ENCODE measurements at places on chromosomes 7 and 10. TPM values are rescaled to one million over a fixed set of nuclear protein-coding genes. Genes with fewer than 3 reads are reported as not detected.

DNA sequence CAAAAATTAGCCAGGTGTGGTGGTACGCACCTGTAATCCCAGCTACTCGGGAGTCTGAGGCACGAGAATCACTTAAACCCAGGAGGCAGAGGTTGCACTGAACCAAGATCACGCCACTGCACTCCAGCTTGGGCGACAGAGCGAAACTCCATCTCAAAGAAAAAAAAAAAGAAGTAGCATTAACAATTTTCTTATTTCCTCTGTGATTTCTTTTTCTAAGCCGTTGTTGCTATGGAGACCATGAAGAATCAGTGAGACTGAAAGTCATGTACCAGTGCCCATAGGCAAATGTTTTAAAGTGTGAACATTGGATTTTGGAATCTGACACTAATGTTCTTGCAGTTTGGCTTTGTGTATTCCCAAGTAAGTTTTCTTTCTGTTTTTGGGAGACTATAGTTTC lies 18.4 kb upstream of the MAP3K8 start:
- no peak for DNase-seq

The OR2A1 gene
- not detected for total RNA-seq

- DNase-seq: no peak
These were observed 78.4 kb upstream of the CAMK2B start for GRCh38 chr7:44403775-44404174.

GRCh38 chr10:132676193-132676891 lies 109.6 kb downstream of the NKX6-2 start:
- DNase-seq: no peak

The TCERG1L gene
- total RNA-seq: not detected

DNA sequence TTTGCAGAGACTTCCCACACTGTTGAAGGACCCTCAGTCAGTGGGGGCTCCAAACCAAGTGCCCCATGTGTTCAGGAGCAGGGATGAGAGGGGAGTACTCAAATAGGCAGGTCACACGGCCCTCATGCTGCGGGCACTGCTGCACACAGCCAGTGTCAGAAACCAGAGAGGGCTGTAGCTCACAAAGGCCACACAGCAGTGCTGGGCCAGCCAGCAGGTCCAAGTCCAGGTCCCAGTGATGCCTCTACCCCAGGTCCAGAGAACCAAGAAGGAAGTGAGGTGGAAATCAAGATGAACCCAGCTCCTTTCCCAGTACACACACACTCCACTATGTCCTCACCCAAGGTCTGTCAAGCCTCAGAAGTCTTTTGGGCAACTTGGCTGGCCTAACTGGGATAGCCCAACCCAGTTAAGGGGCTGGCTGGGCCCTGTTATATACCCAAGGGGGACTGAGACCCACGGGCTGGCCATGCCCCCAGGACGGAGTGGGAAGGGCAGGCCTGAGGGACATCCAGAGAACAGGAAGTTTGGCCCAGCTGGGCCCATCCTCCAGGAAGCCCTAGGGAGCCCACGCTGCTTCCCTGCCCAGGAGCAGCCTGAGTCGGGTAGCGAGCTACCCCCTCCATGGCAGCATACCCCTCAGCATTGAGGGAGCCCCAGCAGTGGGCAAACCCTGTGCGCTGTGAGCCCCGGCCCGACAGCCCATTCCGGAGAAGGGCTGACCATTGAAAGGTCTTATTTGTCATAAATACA lies 24.3 kb downstream of the GRID1 start:
- DNase-seq: no peak

DNA sequence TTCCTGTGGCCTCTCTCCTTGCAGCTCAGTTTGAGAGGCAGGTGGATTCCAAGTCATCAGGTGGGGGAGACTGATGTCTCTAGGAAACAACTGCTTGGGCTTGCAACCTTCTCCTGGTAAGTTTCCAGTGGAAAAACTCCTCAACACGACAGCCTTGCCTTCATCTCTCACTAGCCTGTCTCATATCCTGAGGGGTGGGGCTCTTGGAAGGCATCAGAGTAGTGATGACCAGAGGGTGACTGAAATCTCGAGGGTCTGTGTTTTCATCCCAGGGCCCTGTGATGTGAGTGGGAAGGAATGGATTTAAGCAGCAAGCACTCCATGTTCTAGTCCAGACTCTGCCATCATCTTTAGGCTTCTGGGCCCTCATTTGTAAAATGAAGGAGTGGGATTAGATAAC lies 107.0 kb downstream of the NRP1 start:
- peak; percentile 40 for DNase-seq

GRCh38 chr7:135204341-135204749 lies 7.0 kb downstream of the WDR91 start:
- no peak for DNase-seq

The LIPF gene
- total RNA-seq: not detected

- DNase-seq: no peak
These were observed 638 bp downstream of the EGR2 start for GRCh38 chr10:62815381-62816075.

GRCh38 chr7:78326876-78327275 lies 528.3 kb downstream of the PHTF2 start:
- peak; percentile 12 for DNase-seq

The C10orf67 gene
- 0.25 TPM for total RNA-seq

The C10orf62 gene
- total RNA-seq: 0.50 TPM

The WNT8B gene
- not detected for total RNA-seq

GRCh38 chr7:149880638-149881311 lies 7.0 kb downstream of the ATP6V0E2 start:
- peak; percentile 71 for DNase-seq

GRCh38 chr10:32318476-32318896 lies 28.5 kb downstream of the EPC1 start:
- DNase-seq: no peak

DNA sequence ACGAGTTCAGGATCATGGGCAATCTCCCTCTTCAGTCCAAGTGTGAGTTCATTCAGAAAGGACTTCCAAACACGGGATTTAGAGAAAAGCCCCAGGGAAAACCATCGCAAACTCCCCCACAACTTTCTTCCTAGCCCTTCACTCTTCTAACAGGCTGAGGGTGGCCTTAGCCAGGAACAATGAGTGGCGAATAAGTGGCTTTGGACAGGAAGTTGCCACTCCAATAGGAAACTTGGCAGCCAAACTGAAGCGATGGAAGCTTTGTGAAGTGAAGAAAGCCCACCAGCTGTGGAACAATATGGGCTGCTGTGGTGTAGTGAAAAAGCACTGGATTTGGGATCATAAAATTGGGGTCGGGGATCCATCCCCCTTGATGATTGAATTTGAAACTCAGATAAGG lies 193.2 kb downstream of the TEX36 start:
- no peak for DNase-seq

GRCh38 chr7:96059075-96059474 lies 262.8 kb downstream of the SLC25A13 start:
- no peak for DNase-seq

The ZWINT gene
- 1.5 TPM for total RNA-seq

- DNase-seq: no peak
These were observed 178.0 kb downstream of the LRRN3 start for GRCh38 chr7:111268941-111269340.

DNA sequence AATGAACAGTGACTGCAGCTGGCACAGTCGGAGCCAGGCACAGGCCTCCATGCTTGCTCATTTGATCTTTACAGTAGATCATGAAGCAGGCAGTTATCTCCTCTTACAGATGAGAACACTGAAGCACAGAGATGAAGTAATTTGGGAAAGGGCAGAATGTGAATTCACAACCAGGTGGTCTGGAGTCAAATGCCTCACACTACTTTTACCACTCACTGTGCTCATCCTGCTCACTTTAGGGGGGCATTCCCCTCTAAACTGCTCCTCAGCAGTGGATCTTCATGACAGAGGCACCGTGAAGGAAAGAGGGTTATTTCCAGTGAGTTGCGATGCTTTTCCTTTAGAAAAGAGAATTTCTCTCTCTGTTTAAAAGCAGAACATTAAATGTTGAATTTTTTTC lies 15.1 kb downstream of the SNX10 start:
- no peak for DNase-seq

The SUGCT gene
- total RNA-seq: 7.0 TPM

GRCh38 chr7:143519411-143520131 lies 41.9 kb downstream of the TAS2R41 start:
- peak; percentile 60 for DNase-seq

The PVRIG gene
- 0.97 TPM for total RNA-seq

DNA sequence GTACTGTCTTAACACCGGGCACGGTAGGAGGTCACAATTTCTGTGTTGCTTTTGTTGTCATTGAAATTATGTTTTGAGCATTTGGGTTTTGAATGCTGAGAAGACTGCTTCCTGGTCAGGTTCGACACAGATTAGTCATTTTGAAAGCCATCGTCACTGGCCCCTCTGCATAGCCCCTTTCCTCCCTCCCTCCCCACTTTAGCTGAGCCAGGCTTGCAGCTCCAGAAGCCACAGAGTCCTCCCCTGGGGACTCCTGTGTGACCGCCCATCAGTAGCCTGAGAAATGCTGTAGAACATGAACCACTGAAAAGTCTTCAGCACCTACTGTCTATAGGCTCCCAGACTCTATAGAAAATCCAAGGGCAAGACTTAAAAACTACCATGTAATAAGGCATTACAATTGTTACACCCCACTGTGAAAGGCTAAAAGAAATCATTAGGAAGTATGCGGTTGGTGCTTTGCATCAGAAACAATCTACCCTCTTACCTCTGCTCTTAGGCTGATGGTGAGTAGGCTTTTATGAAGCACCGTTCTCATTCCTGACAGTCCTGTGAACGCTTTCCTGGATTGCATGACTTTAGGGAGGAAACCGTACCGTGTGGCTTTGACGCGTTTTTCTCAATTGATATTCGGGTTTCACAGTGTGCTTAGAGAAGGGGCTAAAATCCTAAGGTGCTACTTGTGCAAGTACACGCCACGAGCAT lies 24.8 kb downstream of the JCAD start:
- DNase-seq: no peak

Data from heart left ventricle (tissue), 16 donors.